NCI-H146 (cell line): ENCODE measurements at places on chromosomes 12 and 14.

DNA sequence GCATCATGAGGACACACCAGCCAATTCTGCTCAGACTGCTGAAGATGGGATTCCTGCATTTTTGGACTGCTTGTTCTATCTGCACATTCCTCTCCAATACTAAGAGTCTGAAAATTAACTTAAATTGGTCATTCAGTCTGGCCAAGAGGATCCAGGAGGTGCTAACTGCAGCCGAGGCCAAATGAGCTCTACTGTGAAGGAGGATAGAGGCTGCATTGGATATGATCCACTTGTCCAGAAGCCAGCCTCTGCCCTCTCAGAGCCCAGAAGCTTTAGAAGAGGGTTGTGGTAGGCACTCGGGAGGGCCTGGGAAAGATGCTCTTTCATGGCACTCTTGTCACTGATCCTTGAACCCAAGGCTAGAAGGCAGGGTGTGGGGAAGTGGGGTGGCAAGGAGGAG, 37.1 kb upstream of the PLEK2 start:
- no peak for DNase-seq

DNA sequence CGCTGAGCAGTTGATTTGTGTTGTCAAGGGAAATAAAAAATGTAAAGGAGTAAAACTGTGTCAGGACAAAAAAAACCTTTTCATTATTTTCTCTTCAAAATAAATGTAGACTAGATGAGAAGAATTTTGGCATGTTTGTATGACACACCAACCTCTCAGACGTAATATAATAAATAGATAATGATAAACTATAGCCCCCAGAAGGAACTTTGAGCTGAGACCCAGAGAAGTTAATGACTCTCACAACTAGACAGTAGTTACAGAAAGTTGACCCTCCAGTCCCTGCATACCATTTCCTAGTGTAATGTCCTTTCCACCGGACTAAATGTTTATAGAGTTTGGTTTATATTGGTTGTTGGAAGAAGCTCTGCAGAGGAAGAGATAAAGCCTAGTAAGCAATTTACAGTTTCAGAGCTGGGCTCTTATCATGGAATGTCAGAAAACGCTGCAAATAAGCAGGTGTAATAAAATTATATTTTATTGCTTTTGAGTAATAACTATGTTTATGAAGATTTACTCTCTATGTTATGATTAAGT, 97.3 kb downstream of the TRHDE start:
- DNase-seq, result no peak

DNA sequence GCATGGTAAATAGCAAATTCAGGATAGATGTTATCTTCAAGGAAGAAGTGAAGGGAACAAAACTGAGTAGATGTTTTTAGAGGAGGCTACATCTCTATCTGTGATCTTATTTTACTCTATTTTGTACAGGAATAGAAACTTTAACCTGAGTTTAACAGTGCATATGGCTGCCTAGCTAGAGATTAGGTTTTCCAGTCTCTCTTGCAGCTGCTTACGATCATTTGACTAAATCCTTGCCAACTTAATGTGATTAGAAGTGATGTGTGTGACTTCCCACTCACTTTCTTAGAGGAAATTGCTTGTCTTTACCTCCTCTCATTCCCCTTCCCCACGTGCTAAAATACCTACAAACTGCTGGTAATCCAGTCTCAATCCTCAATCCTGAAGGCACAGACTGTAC, 26.5 kb upstream of the SLC15A5 start:
- DNase-seq, result no peak

DNA sequence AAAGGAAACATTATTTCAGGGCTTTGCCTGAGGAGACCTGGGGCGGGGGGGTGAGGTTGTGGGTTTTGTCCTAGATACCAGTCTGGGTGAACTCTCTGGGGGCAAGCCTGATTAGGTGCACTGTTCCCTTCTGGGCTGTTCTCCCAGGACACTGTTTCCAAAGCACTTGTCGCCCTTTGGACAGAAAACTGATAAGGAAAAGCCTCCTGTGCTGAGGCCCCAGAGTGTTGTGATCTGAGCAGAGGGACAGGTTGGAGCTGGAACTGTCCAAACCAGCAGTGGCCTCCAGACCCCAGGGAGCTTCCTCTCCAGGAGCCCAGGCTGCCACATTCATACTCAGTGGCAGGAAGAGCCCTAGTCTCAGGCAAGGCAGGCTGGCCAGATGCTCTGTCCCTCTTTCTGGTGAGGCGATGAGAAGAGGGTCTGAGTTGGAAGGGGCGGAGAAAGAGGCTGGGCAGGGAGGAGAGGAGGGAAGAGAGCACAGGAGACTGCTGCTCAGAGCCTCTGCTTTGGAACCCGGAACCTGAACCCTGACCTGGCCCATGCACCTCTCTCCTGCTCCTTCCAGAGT, 1.9 kb downstream of the GALNT16 start:
- DNase-seq, result no peak

DNA sequence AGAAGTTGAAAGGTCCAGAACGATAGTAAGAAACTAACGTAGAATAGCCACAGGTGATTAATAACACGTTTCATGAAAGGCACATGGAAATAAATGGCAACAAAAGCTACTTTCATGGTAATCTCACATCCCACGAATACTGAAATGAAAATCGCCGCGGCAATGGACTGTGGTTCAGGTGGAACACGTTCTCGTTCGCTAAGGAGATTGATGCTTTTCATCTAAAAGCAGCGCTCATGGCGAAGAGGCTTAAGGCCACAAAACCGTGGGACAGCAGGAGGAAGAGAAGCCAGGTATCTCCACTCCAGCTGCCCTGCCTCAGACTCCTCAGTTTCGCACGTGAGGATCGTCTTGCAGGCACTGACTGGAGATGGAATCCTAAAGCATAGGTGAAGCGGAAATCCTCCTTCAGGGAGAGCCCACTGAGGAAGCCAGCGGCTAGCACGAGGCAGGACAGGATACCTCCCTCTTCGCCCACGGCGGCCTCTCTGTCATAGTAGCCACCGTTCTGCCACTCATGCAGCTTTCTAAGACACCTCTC, 696 bp upstream of the GPHN start:
- DNase-seq, result no peak

DNA sequence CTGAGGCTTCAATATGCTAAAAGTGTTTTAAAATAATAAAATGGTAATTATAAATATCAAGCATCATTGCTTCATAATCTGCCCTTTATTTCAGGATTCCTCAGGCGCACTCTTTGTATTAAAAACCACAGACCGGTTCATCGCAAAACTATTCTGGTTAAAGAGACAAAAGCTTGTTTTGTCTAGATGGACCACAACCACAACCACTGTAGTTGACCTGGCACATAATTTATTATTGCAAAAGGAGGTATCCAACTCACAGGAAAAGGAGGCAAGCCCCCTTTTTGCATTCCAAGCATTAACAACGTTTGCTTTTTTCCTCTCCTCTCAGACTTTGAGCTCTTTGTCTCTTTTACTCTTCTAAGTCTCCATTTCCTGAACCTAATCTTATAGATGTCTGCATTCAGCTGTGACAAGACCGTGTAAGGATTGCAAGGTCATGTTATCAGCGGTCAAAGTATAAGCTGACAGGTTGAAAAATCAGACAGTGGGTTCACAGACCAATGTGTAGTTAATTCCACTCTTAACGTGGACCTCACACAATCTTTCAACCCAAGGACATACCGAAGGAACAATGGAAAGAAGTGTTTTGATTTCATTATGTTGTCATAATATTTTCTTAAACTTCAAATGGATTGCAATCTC, 1057.6 kb downstream of the GALC start:
- DNase-seq, result no peak

DNA sequence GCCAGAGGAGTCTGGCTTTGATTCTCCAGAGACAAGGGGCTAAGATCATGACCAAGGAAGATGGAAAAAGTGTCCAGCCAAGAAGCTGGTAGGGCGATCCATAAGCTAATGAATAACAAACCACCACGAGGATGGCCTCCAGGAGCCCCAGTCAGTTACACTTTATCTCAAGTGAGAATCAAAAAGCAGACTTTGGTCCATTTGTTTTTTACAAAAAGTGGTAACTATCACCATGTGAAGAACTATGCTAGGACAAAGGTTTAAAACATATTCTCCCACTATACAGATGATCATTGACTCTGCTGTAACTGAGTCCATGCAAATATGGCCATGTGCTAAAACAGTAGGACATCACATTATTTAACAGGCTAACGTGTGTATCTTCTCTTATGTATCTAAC, 13.9 kb downstream of the SETD3 start:
- DNase-seq, result no peak

GRCh38 chr12:24530689-24531088, 418.2 kb downstream of the BCAT1 start:
- no peak for DNase-seq

DNA sequence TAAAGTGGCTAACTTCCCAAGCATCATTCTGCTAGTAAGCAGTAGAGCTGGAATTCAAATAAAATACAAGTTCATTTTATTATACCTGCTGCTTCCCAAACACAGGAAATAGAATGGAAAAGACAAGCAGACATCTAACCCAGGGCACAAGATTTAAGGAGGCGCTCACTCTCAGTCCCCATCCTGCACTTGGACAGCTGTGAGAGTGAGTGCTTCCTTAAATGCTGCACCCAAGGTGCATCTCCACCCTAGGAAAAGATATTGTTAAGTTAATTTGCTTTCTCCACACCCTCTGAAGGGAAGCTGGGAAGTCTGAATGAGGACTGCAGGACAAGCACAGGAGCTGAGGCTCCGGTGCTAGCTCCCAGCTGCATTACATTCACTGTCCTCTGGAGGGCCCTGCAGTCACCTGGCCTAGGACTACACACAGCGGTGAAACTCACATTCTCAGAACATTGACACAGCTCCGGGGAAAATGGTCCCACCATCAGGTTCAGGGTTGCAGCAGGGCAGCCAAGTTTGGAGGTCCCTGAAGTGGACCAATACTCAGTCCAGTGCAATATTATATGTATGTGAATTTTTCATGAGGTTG, 14.2 kb downstream of the HEBP1 start:
- DNase-seq, result no peak

DNA sequence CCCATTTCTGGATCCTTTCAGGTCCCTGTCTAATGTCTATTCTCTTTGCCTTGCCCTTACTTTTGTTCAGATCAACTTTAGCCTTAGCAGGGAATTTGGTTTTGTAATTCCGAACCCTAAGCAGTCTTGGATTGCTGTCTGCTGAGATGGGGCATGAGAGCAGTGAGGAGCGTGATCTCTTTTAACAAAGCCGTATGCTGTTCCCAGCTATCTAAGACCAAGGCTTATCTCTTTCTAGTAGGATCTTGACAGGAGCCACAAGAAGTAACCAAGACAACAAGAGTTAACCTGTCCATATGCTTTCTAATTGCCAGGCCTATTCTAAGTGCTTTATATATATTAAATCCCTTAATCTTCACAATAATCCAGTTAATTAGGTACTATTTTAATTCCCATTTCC, 4.5 kb upstream of the DHRS7 start:
- DNase-seq, result no peak

DNA sequence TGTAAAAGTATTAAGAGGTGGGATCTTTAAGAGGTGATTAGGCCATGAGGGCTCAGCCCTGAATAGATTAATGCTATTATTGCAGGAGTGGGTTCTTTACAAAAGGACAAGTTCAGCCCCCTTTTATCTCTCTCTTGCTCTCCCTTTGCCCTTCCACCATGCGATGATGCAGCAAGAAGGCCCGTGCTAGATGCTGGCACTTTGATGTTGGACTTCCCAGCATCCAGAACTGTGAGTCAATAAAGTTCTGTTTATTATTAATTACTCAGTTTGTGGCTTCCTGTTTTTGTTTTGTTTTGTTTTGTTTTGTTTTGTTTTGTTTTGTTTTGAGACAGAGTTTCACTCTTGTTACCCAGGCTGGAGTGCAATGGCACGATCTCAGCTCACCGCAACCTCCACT, 10.1 kb downstream of the RNASE1 start:
- no peak for DNase-seq

DNA sequence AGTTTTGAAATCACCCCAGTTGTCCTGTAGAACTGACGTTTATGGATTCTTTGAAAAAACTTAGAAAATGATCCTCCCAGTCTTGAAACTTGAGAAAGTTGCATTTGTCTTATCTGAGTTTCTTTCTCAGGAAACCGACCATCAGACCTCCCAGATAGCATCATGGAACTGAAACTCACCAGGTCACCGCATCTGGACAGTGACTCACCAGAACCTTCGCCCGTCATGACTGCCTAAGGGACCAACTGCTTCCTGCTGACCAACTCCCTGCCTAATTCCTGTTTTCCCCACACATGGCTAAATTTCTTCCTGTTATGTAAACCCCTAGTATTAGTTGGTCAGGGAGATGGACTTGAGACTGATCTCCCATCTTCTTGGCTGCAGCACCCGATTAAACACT, 175.7 kb downstream of the RIMBP2 start:
- no peak for DNase-seq

DNA sequence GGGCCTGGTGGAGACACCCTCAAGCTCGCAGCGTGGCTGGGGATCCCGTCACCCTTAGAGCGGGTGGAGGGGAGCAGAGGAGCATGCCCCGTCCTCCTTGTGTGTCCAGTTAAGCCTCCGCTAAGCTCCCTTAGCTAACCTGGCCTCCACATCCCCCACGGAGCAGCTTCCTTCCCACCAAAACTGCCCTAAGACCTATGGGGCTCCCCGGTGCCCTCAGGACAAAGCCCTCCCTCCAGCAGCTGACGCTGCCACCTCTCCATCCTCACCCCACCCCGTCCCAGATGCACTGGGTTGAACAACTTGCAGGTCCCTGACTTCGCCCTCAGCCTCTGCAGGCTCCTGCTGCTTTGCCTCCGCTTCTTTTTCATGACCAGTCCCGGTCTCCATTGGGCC, 4.0 kb downstream of the AHNAK2 start:
- no peak for DNase-seq

DNA sequence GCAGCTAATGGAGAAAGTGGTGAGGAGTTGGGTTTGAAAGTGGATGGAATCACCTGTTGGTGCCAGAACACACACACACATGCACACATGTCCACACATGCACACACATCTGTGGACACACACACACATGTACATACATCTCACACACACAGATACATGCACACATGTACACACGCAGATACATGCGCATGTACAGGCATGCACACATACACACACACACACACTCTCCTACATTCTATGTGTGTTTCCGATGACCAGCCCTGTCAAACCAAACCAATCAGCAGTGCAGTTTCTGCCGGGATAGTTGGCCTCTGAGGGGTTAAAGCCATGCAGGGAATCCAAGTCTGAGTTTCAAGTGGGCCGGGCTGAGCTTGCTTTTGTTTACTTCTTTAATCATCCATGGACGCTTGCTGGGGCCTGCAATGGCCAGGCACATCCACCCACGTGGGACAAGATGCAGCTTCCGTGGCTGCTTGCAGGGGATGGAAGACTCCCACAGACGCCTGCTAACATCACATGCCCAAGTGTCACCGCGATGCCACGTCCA, 52.5 kb downstream of the GALNT9 start:
- DNase-seq, result no peak

DNA sequence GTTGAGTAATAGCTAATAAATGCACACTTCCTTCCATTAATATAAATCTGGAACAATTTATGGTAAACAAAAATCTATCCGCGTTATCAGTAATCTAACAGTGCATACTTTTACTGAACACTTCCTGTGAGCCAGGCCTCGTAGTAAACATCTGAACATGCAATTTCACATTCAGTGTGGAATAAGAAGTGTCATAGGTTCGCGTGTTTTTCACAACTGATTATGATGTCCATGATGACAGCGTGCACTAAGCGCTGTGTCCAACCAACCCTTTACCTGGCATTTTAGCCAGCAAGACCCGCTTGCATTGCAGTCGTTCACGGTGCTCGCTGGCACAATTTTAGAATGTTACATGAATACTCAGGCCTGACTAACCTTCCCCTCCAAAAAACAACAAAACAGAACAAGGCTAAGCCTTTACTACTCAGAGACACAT, 2.1 kb downstream of the PNMA1 start:
- no peak for DNase-seq
